ENCODE measurements at places on chromosomes 12 and 14. TPM values are rescaled to one million over a fixed set of nuclear protein-coding genes. Genes with fewer than 3 reads are reported as not detected.

Gene CBLN3
- 5.6 TPM for polyA plus RNA-seq

Gene CFAP73
- polyA plus RNA-seq = 0.34 TPM

Gene AQP6
- 0.49 TPM for polyA plus RNA-seq

Gene AMHR2
- 8.8 TPM for polyA plus RNA-seq

Gene CD4
- 17.4 TPM for polyA plus RNA-seq

Gene SLC10A1
- polyA plus RNA-seq = 0.13 TPM

Gene ARG2
- 4.0 TPM for polyA plus RNA-seq

Gene GLI1
- polyA plus RNA-seq = 7.3 TPM

Gene PHC1
- polyA plus RNA-seq = 34.2 TPM

Gene GLIPR1L2
- polyA plus RNA-seq = 1.3 TPM
